ENCODE measurements at places on chromosomes 5 and 9.

DNA sequence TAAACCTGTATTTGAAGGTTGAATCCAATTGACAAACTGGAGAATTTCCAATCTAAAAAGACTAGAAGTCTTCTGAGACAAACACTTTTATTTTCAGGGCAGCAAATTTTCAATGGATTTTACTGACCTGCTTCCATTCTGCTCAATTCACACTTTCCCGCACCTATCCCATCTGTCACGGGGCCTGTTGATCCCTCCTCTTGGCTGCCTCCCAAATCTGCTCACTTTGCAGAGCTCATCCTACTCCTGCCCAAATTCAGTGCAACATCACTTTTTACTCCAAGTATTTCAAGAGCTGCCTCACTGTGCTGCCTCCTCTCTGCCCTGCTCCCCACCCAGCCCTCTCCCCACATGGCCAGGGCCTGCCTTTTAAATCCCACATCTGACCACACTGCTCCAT, 35.1 kb downstream of the GOLM1 start:
- no peak for DNase-seq

- no peak for DNase-seq
These were observed 2.5 kb upstream of the LPCAT1 start for GRCh38 chr5:1526190-1526631.

DNA sequence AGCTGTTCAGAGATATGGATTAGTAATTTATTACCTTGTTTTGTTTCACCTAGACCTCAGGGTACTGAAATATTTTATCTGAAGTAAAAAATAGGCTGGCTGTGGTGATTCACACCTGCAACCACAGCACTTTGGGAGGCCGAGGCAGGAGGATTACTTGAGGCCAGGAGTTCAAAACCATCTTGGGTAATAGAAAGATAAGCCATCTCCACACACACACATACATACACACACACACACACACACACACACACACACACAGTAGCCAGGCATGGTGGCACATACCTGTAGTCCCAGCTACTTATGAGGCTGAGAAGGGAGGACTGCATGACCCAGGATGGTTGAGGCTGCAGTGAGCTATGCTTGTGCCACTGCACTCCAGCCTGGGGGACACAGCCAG, 3.7 kb downstream of the ANXA2R start:
- DNase-seq: no peak

- no peak for DNase-seq
These were observed 61.3 kb upstream of the HSPA9 start for GRCh38 chr5:138636398-138636944.

DNA sequence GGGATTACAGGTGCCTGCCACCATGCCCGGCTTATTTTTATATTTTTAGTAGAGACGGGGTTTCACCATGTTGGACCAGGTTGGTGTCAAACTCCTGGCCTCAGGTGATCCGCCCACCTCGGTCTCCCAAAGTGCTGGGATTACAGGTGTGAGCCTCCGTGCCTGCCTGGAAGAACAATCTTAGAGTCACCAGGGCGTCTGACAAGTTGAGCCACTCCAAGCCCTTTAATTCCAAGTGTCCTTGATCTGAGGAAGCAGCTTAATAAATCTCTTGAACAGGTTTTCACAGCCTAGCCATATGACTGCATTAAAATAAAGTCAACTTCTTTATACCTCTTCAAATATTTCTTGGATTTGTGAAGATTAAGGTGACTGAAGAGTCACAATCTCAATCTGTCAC, 31.5 kb downstream of the SLC44A1 start:
- DNase-seq: no peak

- DNase-seq: no peak
These were observed 344.8 kb upstream of the RPS23 start for GRCh38 chr5:82622711-82623514.

DNA sequence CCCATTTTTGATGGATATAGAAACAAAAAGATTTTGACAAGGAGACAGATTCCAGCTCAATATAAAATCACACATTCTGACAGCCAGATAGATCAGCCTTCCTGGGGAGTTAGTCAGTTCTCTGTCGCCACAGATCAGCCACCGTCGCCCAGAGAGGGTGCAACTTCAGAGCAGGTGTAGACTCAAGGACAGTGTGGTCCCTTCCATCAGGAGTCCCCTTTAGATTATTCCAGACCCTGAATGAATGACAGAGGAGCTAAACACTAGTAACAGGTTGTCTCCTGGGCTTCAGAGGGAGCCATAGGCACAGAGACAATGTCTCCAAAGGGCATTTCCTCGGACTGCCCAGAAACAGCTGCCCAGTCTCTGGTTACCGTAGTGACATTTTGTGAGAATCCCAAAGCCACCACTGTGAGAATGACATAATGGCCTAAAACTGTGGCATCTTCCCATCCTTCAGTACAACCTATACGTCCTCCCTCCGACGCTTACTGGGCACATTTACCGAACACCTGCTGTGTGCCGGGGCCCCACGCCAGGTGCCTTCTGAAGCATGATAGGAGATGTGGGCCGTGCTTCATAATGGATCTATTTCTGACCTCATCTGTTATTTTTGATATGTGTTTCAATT, 47.4 kb upstream of the SLC2A8 start:
- DNase-seq: no peak

DNA sequence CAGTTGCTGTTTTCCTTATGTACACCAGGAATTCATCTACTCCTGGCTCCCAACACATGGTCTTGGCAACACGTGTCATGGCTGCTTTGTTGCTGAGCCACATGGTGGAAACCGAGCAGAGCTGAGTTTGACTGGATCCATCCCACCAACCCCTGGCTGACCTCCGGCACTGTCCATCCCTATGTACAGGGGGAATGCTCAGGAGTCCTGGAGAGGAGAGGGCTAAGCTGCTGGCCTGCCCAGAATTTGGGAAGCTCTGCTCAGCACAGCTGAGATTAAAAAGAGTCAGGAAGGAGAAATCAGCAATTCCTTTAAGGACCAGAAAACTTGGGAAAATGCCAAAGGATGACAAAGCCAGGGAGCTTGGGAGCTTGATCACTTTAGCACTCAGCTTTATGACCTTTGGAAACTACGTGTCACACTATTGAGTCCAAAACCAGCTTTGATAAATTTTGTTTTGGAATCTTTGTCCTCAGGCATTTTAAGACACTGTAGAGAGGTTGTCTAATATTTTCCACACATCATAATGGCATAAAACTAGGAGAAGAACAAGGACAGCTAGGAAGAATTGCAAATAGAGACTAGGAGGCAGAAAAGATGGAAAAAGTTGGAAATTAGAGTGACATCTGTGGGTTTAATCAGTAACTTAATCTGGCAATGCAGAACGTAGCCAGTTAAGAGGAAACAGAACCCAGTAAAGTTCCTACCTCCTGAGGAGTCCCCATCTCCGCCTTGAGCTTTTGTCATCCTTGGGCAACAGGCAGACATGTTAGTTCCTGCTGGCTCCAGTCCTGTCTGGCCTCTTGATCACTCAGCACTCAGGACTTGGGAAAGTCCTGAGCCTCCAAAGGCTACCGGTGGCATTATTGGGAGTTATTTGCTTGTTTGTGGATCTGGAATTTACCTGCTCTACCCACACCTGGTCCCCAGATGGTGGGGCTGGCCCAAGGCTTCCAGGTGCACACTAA, 62.5 kb upstream of the PLPP1 start:
- DNase-seq: no peak

GRCh38 chr9:128669786-128670185, 13.1 kb upstream of the DYNC2I2 start:
- DNase-seq: no peak

DNA sequence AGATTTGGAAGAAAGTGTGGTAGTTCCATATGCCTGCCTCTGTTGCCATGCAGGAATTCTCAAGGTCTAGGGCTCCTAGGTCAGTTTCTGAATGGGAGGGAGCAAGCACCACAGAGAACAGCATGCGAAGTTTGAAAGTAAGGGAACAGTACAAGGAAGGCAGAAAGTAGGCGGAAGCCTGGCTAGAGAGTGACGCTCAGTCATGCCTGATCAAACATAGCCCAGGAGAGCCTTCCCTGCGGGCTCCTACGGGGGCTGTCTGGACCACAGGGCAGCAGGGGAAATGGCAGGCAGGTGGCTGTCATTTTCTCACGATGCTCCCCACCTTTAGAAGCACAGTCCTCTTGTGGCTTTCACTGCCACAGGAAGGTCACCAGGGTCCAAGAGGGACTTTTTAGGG, 12.8 kb upstream of the STC2 start:
- no peak for DNase-seq

DNA sequence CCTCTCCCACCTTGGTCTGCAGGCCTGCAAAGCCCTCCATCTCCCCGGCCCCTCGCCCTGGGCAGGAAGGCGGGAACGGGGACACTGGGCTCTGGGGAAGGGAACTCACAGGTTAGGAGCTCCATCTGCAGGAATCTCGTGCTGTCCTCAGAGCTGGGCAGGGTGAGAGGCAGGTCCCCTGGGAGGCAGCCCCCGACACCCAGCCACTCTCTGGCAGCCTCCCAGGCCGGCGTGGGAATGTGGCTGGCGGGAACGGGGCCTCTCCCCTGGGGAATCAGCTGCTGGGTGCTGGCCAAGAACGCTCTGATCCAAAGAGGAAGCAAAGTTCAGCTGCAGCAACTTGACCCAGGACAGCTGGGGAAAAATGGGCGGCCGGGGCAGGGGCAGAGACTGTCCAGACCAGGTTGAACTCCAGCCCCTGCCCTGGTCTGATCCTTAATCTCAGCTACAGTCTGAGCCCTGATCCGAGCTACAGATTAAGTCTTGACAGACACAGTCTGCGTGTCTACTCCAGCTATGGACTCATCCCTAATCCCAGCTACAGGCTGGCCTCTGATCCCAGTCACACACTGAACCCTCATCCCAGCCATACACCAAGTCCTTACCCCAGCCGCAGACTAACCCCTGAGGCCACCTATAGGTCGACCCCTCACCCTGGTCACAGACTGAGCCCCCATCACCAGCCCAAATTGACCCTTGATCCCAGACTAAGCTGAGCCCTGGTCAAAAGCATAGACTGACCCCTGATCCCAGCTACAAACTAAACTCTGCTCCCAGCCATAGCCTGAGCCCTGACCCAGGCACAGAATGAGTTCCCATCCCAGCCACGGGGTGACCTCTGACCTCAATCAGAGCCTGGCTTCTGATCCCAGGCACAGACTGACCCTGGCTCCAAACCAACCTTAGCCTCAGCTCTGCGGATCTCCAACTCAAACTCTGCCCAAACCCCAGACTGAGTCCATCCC, 37.3 kb upstream of the EGFL7 start:
- no peak for DNase-seq

GRCh38 chr9:125258160-125258785, 3.4 kb upstream of the GAPVD1 start:
- DNase-seq: no peak

DNA sequence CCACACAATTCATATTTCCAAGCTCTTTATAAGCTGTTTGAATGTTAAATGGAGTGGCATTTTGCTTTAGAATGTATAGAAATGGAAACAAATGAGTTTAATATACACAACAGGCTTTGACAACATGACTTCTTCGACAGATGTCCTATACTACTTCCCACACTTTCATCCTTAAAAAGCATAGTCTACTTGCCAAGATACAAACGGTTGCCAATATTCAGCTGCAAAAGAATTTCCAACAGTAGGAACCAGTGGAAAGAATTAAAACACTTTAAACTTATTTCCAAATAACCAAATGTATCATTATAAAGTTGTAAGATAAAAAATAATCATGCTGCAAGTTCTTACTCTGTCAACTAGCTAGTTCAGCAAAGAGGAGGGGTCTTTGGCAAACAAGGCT, 456.4 kb downstream of the PDE4D start:
- DNase-seq: no peak

GRCh38 chr9:77954013-77954665, 77.5 kb downstream of the GNAQ start:
- DNase-seq: no peak

- DNase-seq: no peak
These were observed 3.1 kb downstream of the C5orf63 start for GRCh38 chr5:127070243-127070642.

DNA sequence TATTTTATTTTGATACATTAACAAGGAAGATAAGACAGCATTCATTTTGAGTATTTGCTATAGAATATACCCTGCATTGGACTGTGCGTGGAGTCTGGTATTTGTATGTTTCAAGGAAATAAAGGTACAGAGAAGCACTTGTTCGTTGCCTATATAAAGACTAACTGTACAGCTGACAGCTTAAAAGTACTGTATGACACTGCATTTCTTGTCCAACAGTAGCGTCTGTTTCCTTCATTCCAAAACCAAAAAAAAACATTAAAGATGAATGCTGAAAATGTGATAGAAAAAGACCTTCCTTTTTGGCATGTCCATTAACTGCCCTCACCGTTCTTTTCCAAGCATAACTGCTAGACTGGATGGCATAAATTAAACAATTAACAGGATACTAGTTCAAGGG, 15.3 kb downstream of the TNFAIP8 start:
- DNase-seq: no peak

DNA sequence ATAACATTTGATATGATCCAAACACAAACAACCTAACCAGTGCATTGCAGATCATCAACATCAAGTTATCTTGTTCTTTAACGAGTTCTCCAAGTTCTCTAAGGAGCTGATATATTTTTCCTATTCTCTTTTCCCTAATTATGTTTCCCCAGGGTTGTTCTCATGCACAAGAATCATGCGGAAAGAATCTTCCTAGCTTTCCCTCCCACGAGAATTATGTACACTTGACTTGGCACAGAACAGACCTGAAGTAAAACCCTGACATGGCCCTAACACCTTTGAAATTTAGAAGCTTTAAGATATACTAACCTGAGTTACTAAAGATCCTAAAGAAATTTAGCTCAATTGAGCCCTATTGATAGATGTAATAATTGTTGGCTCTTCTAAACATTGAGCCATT, 110.7 kb upstream of the FST start:
- no peak for DNase-seq

DNA sequence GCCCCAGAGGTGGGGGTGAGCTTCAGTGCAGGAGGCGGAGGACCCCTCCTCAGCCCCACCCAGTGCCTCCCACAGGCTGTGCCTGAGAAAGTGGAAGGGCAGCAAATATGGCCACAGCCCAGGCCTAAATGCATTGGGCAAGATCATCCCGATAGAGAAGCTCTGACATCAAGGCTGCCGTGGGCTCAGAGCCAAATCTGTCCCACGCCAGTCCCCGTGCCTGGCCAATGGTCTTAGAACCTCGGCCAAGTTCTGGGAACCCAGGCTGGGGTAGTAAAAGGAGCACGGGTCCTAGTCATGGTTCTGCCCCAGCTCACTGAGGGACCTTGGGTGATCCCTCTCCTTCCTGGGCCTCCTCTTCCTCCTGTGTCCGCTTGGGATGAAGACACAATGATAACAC, 27.7 kb upstream of the TNIP1 start:
- DNase-seq: no peak

DNA sequence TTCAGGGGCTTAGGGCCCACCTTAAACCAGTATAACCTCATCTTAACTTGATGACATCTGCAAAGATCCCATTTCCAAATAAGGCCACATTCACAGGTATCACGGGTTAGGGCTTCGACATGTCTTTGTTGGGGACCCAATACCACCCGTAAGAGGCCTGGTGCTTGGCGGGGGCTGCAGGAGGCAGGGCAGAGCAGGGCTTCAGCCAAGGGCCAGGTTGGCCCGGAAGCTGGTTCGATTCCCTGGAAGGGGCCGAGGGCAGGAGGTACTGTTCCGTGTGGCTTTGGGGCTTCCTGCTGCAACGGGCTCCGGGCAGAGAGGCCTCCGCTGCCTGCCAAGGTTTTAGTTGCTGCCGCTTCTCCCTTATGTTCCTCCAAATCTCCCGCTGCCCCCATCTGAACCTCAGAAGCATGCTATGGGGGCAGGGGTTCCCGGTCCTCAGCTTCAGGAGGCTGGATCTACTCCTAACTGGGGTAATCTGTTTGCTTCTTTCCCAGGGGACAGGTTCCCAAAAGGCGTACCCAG, 29.8 kb downstream of the MED10 start:
- DNase-seq: no peak

Measured in central memory CD4-positive, alpha-beta T cell (primary cell).